ENCODE measurements at places on chromosomes 11 and 22.

GRCh38 chr22:32882774-32883530 lies 81.4 kb downstream of the TIMP3 start:
- no peak for DNase-seq

DNA sequence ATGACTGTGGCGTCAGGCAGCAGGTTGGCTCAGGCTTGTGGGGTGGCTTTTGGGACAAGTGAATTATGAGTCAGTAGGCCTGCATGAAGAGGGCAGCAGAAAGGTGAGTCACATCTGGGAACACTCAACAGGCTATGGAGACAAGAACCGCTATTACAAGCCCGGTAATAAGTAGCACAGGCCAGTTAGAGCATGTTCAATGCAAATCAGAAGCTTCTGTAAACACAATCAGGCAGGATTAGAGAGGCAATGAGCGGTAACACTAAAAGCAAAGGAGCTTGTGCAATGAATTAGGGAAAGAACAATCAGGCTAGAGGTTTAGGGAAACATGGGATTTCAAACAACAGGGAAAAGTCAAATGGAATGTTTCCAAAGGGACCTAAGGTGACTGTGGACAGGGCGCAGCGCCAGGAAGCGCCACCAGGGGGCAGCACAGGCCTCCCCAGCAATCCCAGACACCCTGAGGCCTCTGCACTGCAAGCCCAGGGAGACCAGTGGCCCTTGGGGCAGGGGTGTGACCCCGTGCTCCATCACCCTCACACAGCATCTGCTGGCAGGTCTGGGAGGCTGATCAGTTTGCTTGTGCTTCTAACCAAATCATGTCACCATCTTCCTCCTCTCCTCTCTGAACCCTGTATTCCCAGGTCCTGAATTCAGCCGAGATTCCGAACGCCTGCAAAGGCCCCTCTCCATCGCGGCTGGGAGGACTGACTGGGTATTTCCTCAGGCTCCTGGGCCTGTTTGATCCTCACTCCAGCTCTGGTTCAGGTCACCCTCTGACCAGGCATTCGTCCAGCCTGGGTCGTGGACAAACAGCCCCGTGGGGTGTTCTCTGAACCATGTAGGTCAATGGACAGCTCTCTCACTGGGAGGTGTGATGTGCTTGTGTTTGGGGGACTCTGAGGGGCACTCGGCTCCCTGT lies 50.0 kb downstream of the C11orf58 start:
- no peak for DNase-seq

- no peak for DNase-seq
Observed at GRCh38 chr11:131855320-131855719, 484.9 kb downstream of the NTM start.

- DNase-seq, result peak; percentile 48
Observed at GRCh38 chr22:43186272-43187170, at the start of gene TTLL12. Gene TTLL12, minus strand, starts transcription at chr22:43187134. Its CDS starts 65 bp downstream, at chr22:43187069.

- no peak for DNase-seq
Observed at GRCh38 chr11:96169250-96169649, 173.7 kb downstream of the MAML2 start.

DNA sequence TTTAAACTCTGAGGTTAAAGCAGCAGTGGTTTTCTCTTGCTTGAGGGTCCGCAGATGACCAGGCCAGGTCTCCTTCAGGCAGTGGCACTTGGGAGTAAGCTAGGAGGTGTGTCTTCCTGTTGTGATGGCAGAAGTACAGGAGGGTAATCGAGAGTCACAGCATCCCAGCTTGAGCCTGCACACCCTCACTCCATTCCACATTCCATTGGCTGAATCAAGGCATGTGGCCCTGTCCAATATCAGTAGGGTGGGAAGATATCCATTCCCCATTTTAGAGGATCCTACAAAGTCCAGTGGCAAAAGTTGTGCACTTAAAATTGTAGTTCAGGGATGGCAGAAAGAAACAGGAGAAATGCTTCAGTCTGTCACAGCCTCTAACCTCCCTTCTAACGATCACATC lies 23.3 kb downstream of the OSBP2 start:
- no peak for DNase-seq
